ENCODE measurements at places on chromosomes 6 and 20.

DNA sequence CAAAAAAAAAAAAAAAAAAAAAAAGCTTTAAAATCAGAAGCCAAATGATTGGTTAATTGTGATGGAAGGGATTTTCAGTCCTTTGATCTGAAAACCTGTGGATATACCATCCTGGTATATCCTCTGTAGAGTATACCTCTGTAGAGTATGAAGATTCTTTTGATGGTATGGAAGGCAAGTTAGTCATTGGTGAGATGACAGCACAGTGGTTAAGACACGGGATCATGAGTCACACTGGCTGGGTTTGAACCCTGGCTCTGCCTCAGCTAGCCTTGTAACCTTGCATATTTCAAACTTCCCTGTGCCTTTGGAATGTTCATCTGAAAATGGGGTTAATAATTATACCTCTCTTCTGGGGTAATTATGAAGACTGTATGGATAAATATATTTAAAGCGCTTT is 179.3 kb downstream of the CARMIL1 start:
- no peak for DNase-seq

DNA sequence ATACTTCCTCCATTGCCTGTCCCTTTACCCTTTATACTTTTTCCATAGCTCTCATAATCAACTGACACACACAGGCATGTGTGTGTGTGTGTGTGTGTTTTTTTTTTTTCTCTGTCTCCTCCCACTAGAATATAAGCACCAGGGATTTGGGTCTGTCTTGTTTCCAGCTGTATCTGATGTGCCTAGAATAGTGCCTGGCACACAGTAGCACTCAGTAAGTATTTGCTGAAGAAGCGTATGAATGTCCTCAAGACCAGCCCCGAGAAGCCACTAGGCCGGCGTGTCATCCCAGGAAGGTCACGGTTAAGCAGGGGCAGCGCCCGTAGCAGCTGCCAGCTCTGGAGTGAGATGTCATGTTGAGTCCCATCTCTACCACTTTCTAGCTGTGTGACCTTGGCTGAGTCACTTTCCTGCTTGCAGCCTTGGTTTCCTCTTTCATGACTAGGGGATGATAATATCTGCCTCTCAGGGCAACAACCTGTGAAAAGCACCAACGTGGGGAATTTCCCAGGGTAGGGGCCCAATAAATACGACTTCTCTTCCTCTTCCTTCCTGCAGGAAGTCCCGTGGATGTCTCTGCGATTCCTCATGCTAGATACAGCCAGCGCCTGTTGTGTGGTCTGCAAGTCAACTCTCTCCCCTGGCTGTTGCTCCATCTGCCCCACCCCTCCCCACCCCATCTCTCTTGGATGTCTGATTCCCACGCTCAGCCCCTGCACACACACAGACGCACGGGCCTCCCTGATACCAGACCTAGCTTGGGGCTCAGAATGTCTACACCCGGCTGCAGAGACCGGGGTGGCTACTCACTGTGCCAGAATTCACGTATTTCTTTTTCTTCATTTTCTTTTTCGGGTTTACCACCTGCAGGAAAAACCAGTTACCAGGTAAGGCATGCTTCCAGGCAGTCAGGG is 58.1 kb downstream of the RAB44 start:
- no peak for DNase-seq

DNA sequence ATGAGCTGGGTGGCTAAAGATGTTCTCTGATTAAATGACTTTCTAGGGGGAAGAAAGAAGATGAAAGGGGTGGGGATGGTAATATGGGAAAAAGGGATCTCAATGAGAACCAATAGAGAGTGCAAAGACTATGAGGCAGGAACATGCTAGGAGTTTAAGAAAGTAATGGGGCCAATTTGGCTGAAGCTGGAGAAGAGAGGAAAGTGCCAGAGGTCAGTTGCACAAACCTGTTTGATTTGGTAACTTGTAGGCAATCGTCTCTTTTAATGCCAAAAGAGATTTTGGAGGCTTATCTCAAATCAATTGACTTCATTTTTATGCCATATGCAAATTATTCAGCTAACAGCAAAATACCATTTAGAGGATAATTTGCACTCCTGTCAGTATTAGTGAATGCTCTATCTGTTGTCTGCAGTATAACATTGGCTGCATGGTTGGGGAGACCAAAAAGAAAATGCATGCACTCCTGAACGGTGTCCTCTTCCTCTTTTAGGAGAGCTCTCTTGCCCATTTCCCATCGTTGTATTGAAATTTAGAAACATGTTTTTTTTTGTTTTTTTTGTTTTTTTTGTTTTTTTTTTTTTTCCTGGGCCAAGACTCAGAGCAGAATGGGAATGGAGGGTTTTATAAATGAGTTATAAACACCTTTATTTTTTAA is 193.9 kb downstream of the BTBD3 start:
- no peak for DNase-seq

- DNase-seq, result no peak
These were observed 249.9 kb downstream of the KHDC1L start for GRCh38 chr6:72975352-72975752.

- DNase-seq, result no peak
These were observed 26.5 kb downstream of the CST9L start for GRCh38 chr20:23541776-23542175.

DNA sequence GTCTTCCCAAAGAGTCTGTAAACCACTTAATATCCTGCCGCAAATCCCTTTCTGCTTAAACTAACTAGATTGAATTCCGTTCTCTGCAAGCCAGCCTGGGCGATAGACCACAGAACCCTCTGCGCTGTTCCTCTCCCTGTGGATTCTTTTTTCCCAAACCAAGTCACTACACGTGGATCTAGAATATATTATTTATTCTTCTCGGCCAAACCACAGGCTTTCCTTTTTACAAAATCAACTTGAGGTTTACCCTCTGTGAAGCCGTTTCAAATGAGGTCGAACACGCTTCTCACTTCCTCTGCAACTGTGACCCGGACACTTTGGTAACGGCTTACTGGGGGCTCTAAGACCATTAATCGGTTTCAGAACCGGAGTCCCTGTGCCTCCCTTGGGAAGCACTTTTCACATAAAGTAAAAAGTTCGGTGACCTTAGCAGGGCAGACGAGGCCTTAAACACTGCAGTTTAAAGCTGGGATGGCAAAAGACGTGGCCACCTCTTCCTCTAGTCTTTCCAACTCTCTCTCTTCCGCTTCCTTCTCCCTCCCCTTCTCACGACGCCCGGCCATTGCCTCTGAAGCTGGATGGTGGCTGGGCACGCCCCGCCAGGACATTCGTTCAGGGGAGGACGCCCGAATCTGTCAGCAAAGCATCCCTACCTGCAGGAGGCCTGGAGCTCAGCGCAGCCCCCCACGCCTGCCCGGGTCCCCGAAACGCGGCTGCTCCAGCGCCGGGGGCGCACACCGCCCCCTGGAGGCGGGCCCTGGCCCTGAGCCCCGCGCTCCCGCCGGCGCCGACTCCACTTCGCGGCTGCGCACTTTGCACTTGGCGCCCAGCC is 55.0 kb upstream of the FOXC1 start:
- peak; percentile 100 for DNase-seq

GRCh38 chr20:63896264-63897105 is 1.6 kb downstream of the DNAJC5 start:
- DNase-seq, result peak; percentile 27

GRCh38 chr6:34736823-34737222 is 20.5 kb upstream of the SNRPC start:
- no peak for DNase-seq

DNA sequence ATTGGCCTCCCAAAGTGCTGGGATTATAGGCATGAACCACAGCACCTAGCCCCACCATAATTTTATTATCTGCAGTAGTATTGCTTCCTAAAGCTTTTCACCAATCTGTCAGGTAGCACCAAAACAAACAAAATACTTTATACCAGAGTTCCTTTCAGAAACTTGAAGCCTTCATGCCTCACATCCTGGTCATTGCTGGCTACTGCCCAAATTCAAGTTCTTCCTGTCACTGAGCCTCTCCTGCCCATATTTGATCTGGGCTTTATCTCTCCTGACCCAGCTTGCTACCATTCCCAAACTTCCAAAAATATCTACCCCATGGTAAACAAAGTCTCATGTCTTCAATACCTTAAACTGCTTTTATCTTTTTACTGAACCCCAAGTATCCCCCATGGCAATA is 34.9 kb upstream of the DST start:
- no peak for DNase-seq

GRCh38 chr6:107115695-107116327 is 496 bp upstream of the BEND3 start:
- peak; percentile 83 for DNase-seq

DNA sequence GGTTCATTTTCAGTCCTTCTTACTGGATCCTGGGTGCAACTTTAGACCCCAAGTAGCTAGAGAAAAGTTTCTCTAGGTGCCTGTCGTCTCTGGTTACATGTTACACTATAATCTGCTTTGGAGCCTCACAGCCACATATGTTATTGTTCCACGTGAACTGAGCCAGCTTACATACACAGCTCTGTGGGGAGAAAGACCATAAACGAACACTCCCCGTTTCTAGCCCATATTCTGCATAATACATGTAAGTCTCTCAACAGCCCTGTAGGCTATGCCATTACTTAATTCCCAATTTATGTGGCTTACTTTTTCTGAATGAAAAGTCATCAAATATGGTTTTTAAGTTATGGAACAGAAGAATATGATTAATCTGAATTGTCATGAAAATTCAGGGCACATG is 233.8 kb downstream of the BCKDHB start:
- DNase-seq, result peak; percentile 37

DNA sequence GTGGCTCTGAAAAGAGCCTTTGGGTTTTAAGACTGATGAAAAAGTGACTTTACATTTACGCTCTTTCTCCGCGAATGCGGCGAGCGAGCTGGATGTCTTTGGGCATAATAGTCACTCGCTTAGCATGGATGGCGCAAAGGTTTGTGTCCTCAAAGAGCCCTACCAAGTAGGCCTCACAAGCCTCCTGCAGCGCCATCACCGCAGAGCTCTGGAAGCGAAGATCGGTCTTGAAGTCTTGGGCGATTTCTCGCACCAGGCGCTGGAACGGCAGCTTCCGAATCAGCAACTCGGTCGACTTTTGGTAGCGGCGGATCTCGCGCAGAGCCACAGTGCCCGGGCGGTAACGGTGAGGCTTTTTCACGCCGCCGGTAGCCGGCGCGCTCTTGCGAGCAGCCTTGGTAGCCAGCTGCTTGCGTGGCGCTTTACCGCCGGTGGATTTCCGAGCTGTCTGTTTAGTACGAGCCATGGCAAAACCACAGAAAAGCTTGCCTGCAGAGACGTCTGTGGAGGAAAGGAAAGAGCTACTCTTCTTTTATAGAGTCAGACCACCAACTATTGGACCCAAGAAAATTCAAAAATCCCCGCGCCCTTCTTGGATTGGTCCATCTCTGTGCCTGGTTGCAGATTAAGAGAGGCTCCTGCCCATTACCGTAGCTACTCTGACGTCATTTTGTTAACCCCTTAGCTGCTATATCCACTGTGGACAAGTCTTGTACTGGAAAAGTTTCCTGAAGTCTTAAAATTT is 55.5 kb upstream of the HFE start:
- peak; percentile 86 for DNase-seq
